HepG2 (cell line): ENCODE measurements at places on chromosomes 4 and X. TPM values are rescaled to one million over a fixed set of nuclear protein-coding genes. Genes with fewer than 3 reads are reported as not detected.

DNA sequence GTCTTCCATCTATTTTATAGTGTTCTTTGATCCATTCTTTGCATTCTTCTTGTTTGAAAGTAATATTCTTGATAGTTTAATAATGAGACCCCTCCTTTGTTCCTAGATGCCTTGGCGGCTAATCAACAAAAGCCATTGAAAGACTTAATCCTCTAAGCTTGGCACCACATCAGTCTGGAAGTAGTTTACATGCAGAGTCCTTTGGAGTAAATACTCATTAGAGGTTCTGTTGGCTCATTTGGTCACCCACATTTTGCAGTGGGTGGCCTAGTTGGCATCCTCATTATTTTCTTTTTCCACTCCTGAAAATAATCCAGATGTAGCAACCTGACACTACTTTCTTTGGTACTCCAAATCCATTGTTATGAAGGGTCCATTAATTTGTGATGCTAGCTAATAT lies 64.5 kb downstream of the DKK2 start:
- no peak for DNase-seq

GRCh38 chr4:84894621-84895020 lies 71.9 kb downstream of the WDFY3 start:
- DNase-seq: no peak

Gene EGF
- 0.07 TPM in 1 of 2 replicates, not detected in the other for total RNA-seq

DNA sequence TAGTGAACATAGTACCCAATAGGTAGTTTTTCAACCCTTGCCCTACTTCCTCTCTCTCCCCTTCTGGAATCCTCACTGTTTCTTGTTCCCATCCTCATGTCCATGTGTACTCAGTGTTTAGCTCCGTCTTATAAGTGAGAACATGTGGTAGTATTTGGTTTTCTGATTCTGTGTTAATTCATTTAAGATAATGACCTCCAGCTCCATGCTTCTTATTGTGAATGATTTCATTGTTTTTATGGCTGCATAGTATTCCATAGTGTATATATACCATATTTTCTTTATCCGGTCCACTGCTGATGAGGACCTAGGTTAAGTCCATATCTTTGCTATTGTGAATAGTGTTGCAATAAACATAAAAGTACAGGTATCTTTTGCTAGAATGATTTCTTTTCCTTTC lies 31.0 kb downstream of the IRF2 start:
- DNase-seq: no peak

GRCh38 chrX:37995428-37995827 lies 10.9 kb upstream of the SYTL5 start:
- DNase-seq: peak; percentile 2

DNA sequence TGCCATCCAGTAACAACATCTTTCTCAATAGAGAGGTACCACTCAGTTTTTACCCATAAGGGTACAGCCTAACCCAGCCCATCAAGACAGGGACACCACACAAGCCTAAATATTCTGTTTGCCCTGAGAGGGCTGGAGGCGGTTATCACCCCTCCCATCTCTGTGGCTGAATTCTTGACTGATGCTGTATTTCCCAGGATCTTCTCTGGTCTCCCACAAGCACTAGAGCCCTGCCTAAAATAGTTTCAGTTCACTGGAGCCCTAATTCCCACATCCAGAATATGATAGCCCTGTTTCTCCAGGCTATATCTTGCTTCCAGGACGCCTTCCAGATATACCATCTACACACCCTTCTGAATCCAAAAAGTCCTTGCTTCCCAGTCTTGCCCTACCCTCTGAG lies 91.6 kb upstream of the NMU start:
- no peak for DNase-seq

Gene SRPX2
- total RNA-seq: 1.5 and 1.6 TPM in 2 replicates

GRCh38 chr4:122716825-122717448 lies 15.6 kb upstream of the BBS12 start:
- DNase-seq: peak; percentile 50

DNA sequence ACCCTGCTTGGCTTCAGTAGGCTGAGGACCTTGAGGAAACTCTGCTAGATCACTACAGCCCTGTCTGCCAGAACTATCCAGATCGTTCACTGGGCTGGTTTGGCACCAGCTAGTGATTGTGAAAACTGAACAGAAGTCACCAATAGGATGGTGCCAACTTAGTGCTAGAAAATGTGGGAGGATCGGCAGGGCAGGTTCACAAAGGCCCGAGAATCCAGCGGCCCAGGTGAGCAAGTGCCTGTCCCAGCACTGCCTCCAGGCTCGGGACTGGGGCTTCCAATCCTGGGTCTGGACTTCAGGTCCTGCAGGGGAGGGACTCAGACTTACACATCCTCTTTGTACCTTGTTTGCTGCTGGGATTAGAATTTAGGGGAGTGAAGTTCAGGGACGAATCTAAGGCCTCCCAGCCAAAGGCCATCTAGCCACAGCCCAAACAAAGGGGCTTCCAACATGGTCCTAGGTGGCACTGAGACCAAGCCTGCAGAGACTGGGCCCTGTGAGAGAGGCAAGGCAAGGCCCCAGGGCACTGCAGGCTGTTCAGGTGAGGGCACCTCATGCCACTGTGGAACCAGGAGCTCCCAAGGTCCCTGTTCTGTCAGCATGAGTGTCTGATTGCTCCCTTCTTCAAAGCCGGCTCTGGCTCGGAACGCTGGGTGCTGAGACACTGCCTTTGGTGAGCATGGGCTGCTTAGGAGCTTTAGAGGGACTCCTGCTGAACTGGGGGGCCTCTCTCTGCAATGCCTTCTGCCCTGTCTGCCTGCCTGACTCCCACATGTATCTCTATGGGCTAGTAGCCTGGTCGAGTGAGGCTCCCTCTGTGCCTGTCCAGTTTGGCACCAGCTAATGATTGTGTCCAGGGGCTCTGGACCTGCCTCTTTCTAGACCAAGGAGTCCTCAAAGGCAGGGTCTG lies 20.7 kb upstream of the ZNF185 start:
- DNase-seq: peak; percentile 13

DNA sequence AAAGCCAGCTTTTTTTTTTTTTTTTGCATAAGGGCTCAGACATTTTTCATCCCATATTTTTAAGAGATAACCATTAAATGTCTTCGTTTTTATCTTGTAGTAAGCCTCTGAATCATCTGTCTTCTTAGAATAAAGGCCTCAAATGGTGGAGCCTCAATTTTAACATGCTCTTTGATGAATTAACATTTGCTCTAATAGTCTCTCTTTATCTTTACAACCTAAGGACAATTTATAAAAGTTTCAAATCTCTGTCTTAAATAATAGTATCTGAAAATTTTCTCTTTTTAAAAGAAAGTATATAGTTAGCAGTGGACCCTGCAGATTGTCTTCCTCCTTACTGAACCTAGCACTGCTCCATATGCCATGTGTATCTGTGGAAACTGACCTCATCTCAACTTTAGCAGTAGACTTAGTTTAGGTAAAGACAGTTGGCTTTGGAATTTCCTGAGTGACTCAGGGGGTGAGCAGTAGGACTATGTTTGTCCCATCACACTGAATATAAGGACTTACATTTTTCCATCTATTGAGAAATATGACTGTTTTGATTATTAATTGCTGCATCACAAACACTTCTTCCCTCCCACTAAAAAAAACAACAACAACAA lies 1658.0 kb downstream of the STIM2 start:
- DNase-seq: no peak

- DNase-seq: no peak
Observed at GRCh38 chrX:10875995-10876394, 235.1 kb upstream of the HCCS start.

GRCh38 chrX:74371425-74372222 lies 49.7 kb upstream of the SLC16A2 start:
- no peak for DNase-seq

DNA sequence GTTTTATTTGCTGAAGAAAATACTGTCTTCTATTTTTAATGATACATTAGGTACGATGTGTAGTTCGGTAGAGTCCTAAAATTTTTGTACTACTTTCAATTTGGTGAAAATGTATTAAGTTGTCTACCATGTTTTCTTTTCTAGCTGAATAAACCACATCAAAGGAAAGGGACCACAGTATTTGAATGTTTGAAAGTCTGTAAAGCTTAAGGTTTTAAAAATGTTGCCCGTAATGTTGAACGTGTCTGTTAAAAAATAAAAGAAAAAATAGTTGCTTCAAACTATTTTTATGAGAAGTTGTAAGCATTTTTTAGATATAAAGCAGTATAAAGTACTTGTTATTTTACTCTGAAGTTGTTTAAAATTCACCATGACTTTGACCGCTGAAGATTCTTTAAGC lies 3.2 kb downstream of the CDKN2AIP start:
- no peak for DNase-seq

GRCh38 chrX:50066318-50066937 lies 134.4 kb downstream of the AKAP4 start:
- DNase-seq: no peak

Gene GPC3
- total RNA-seq: 805 and 1,799 TPM in 2 replicates

DNA sequence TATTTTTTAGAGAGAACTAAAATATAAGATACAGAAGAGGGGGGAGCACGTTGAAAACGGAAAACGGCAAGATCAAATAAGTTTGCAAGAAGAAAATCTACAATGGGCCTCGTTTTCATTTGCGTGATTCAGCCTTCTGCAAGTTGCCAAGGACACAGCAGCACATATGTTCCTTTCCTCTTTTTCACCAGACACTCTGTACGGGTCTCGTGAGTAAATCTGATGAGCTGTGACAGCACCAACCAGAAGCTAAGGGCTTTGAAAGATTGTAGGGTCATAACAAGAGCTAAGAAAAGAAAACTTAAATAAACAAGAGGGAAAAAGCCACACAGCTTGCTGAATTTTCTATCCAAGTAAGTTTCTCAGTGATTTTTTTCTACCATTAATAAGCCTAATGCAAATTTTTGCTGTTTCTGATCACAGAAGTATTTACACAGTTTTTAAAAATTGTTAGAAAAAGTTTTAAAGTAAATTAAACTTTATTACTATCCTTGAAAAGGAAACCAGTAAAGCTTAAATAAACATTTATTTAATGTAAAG lies 63.4 kb downstream of the SCML2 start:
- DNase-seq: no peak

- DNase-seq: no peak
Observed at GRCh38 chr4:119041396-119041795, 94.2 kb upstream of the MYOZ2 start.

DNA sequence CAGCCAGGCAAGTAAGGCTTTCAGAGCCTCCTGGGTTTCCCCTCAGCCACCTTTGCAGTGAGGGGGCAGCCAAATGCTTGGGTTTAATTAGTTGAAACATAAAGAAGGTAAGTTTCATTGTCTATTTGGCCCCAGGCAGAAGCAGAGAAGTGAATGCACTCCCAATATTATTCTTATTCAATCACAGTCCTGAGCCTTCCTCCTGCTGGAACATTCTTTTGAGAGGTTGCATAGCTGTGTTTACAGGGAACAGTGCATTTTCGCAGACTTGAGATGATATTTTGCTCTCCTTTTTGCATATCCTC lies 13.9 kb downstream of the SLC2A9 start:
- DNase-seq: no peak

- DNase-seq: no peak
Observed at GRCh38 chr4:78624048-78624447, 72.5 kb downstream of the ANXA3 start.

Gene QDPR
- total RNA-seq: 9.9 and 32.4 TPM in 2 replicates

GRCh38 chr4:110287130-110287529 lies 88.7 kb upstream of the ELOVL6 start:
- no peak for DNase-seq

Gene THOC2
- total RNA-seq: 87.1 and 132 TPM in 2 replicates

DNA sequence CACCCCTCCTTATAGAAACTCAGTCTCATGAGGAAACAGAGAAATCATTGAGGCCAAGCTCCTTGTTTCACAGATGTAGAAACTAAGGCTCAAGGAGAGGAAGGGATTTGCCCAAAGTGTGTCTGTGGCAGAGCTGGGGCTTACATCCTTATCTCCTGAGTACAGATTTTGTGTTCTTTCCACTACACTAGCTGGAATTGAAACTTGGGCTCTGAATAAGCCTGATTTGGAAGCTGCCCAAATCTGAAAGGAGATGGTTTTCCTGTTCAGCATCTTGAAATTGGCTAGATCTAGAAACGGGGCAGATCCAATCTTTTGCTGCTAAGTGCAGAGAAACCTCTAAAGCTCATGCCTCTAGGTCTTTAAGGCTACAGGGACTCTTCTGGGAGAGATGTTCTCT lies 24.3 kb downstream of the AWAT2 start:
- DNase-seq: no peak
